AG08395 (cell line): ENCODE measurements at places on chromosomes 4 and X.

DNA sequence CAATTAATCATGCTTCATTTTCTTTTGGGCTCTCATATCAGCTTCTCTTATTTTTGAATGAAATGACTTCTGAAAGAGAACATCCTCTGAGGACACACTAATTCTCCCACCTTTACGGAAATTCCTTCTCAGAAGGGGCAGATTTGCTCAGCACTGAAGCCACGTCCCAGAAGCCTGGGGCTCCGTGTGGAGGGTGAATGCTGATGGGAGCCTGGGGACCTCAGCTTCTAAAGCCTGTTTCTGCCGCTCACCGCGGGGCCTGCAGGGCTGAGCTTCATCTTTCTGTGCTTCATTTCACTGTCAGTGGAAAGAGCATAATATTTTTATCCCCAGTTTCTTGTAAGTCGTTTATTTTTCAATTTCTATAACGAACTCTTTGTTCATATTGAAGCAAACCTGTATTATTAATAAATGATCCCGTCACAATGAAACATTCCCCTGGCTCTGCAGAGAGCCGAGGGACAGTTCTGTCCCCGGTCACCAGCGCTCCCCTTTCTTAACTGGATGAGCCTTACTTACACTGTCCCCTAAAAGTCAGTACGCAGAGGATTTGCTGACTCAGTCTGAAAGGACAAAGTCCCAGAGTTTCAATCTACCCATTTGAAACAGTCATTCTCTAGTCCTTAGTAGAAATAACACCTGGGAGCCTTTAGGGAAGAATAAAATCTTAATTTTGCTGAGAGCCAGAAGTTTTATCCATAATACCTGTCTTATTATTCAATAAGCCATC lies 364.6 kb upstream of the FAT1 start:
- DNase-seq: no peak

GRCh38 chr4:125492957-125493356 lies 178.2 kb downstream of the FAT4 start:
- DNase-seq: no peak

- no peak for DNase-seq
Observed at GRCh38 chr4:67161311-67161710, 384.0 kb downstream of the CENPC start.

- DNase-seq: no peak
Observed at GRCh38 chr4:6577409-6577808, 2.4 kb downstream of the MAN2B2 start.

DNA sequence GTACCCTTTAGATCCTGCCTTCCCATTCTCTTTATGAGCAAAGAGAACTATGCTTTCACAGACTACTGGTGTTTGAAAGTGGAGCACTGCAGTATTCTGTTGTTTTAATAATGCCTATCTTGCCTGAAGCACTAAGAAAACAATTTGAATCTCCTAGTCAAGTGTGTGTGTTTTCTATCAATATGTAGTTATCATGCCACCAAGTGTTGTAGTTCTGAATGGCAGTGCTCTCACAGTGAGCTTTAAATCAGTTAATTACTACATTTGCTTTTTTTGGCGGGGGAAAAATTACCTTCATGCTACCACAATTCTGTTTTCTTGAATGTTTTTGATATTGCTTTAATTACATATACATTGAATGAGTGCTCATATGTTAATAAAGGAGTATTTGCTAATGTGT lies 143.6 kb upstream of the FAM47A start:
- no peak for DNase-seq

DNA sequence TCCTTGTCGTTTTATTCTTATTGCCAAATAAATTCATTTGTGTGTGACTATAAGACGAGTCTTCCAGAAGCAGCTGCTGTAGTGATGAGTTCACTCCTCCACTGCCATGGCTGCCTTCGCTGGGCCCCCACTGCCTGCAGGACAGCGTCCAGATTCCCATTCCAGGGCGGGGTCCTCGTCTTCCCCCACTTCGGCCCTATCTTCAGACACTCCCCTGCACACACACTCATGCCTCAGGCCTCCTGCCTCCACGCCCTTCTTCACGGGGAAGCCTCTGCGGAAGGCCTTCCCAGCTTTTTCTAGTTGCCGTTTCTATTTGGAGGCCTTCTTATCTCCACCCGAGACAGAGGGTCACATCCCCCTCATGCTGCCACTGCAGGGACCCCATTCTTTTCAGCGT lies 80.4 kb downstream of the SHROOM2 start:
- no peak for DNase-seq

DNA sequence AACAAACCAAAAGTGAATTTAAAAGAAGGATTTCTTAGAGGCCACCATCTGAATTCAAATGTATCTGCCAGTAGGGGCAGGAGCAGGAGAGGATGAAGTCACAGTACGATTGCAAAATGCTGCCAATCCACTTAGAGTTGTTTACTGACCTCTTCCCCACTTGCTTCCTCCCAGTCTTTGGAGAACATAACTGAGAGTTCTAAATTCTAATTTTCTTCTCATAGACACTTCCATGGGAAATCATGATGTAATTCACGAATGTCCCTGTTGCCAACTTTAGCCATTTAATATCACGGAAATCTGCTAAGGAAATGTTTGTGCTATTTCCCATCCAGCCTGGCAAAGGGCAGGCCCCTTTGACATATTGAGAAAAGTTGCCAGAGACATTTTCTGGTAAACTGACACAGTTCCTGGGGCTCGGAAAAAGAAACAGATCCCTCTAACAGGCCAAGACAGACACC lies 33.6 kb upstream of the NOCT start:
- peak; percentile 56 for DNase-seq

DNA sequence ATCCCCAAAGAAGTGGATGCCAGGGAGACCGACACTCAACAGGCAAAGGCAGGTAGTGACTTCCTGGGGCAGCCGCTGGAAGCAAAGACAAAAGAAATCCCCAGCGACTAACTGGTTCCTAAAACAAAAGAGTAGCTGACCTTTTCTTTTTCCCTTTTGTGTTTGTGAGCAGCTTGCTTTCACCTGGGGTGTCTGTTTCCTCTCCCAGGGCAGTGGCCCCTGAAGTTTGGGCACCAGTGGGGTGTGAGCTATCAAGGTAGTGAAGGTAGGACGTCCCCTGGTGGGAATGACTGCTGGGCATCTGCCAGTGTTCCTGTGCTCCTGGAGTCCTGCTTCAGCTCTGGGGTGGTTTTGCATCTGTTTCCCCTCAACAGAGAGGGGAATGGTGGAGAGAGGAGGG lies 41.6 kb upstream of the STIM2 start:
- DNase-seq: no peak

GRCh38 chr4:176044589-176044951 lies 21.1 kb upstream of the WDR17 start:
- DNase-seq: no peak

DNA sequence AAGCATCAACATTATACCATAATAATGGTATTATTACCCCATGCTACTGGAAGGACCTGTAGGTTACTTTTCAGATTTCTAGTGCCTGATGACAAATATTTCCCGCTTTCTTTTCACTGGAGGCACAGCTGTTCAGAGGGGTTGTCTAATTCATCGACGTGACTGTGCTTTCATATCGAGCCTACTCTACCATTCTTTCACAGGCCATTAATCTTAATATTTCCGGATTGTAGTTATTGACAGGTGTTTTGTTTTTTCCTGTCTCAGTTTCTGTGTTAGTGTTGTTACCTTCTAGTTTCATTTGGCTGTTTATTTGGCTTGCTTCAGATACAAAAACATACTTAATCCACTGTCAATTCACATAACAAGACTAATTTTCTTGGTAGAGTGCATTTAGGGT lies 330.9 kb downstream of the SPOCK3 start:
- no peak for DNase-seq

- peak; percentile 3 for DNase-seq
Observed at GRCh38 chrX:85052205-85052604, 48.5 kb downstream of the APOOL start.

DNA sequence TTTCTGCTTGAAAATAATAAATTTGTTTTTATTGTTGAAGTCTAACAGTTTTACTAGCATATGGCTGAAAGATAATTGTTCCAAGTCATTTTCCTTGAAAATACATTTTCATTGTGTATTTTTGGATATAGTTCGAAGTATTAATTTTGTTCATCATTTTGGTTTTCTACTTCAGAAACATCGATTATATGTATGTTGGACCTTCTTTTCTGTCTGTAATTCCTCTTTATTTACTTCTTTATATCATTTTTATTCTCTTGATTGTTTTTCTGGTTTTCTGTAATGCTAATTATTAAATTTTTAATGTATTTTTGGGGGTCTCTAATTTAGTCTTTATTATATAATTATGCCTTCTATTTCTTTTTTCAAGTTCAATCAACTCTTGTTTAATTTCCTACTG lies 407.1 kb upstream of the FRG1 start:
- no peak for DNase-seq

- DNase-seq: no peak
Observed at GRCh38 chrX:2708021-2708420, 16.9 kb downstream of the CD99 start.

GRCh38 chr4:25271866-25272265 lies 38.0 kb downstream of the PI4K2B start:
- DNase-seq: no peak

GRCh38 chr4:663046-663437 lies 11.0 kb downstream of the ATP5ME start:
- no peak for DNase-seq

DNA sequence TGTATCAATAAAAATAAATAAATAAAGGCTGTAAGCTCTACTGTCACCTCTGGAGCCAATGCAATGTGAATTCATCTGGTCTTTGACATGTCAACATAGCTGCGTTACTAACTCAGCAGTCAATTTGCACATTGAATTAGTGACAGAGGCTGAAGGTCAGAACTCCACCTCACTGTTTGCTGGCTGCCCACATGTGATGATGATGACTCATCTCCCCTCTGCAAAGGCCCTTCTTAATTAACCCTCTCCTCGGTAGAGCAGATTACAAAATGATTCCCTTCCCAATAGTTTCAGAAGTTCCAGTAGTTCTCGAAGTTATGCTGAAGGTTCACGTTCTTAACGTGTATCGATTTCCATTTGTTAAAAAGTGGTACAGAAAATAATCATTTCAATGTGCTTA lies 1626.0 kb upstream of the TENM3 start:
- DNase-seq: no peak

DNA sequence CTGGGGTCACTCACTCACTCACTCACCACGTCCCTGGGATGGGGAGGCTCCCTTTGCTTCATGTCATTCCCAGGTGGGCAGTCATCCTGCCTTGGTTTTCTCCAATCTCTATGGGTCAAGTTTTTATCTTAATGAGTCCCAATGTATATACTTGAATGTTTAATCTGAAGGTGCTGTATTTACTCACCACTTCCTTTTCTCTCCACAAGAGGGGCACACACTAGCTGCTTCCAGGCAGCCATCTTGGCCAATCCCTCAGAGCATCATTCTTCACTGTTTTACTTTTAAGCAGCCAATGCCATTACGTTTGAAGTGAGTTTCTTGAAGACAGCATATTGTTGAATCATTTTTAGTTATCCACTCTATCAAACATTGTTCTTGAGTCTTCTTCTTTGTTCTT lies 153.4 kb upstream of the ARSJ start:
- no peak for DNase-seq
